ENCODE measurements at places on chromosomes 7 and 10. TPM values are rescaled to one million over a fixed set of nuclear protein-coding genes. Genes with fewer than 3 reads are reported as not detected.
A peak's percentile ranks its signal among the peaks of the same experiment; 100 is the strongest.

DNA sequence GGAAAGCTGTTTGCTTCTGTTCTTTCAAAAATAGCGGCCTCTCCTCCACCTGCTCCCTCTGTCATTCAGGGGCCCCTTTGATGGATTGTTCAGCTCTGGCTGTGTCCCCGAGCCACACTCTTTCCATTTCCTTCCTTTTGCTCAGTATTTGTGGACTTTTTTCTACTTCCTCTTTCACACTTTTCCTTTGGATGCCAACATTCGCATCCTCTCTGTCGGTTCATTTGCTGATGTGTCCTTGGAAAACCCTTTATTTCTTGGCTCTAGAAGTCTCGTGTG lies 11.7 kb upstream of the PWWP2B start:
- DNase-seq = no peak

TAS2R4 gene
- polyA plus RNA-seq = 1.2 TPM

- DNase-seq = peak; percentile 59
These were observed 65.6 kb downstream of the NOD1 start for GRCh38 chr7:30412782-30413504.

SLC39A12 gene
- not detected for polyA plus RNA-seq

GRCh38 chr7:70574314-70574834 lies 557.6 kb upstream of the GALNT17 start:
- DNase-seq = no peak

DNA sequence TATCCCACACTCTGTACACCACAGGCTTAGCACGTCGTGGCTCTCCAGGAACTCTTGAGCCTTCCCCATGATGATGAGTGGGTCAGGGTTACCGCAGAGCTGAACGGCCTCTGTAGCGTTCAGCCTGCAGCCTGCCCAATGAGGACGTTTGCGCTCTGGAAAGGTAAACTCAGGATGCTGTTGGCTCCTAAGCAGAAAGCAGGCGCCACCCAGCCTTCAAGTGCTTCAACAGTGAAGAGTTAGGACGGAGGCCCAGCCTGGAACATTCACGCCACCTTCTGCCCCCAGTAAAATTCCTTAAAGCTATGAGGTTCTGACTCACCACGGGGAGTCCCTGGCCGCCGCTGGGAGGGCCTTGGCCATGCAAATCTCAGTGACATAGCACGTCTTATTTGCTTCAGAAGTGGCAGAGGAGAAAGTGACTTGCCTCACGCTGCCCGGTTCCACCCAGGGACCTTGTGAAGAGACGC lies 161.5 kb upstream of the SH2B2 start:
- DNase-seq = no peak

GRCh38 chr7:156753229-156753560 lies 112.6 kb downstream of the RNF32 start:
- no peak for DNase-seq

GRCh38 chr10:50596897-50597296 lies 26.9 kb downstream of the SGMS1 start:
- DNase-seq = no peak

ASZ1 gene
- not detected for polyA plus RNA-seq

DNA sequence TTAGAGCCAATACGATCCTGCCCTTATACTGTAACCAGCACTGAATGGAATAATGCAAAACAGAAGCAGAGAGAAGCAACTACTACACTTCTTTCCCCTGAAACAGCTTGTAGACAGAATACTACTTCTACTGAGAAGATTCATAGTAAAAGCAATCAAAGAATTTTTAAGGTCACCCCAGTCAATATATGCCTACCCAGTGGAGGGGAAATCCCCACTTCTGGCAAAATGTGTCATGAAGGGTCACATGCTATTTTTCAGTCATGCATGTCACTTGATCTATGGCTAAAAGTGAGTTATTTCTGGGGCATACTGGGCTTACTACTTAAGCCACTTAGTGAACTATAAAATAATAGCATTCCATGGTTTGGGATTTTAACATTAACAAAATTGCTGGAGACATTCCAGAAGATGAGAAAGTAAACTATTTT lies 25.6 kb downstream of the IRF5 start:
- DNase-seq = no peak

GRCh38 chr10:85667638-85668233 lies 698.9 kb downstream of the GRID1 start:
- DNase-seq = no peak

DOCK1 gene
- polyA plus RNA-seq = 73.2 TPM

AKR1C2 gene
- polyA plus RNA-seq = 7.2 TPM

HPS1 gene
- 35.7 TPM for polyA plus RNA-seq

MLXIPL gene
- 4.2 TPM for polyA plus RNA-seq

- DNase-seq = no peak
These were observed at the start of gene PAPOLB for GRCh38 chr7:4861673-4862072. Gene PAPOLB, minus strand, starts transcription at chr7:4862030. Its CDS starts 220 bp downstream, at chr7:4861810.

IL6 gene
- polyA plus RNA-seq = not detected

DNA sequence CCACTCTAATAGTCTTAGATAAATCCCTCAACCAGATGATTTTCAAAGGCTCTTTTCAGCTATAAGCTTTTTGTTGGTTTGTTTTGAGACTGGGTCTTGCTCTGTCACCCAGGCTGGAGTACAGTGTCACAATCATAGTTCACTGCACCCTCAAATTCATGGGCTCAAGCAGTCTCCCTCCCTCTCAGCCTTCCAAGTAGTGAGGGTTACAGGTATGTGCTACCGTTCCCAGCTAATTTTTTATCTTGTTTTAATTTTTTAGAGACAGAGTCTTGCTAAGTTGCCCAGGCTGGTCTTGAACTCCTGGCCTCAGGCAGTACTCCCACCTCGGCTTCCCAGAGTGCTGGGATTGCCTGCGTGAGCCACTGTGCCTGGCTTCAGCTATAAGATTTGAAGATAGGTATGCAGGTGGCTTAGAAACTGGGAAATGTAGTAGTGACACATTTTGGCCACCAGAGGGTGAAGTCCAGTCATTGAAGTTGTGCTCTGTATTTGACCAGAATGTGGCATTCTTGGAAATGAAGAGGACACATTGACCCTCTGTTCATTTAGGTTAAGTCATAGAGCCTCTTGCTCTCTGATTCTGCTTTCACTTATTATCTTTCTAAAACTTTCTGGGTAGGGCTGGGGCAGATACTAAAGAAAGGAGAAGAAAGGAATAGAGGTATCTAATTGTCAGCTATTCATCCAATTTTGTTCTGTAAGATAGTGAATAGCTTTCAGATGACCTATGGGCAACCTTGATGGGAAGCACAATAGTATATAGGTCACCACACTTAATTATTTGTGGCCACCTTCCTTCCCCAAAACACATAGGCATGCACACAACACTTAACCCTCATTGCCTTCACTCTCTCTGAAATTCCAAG lies 36.0 kb downstream of the R3HCC1L start:
- DNase-seq = peak; percentile 34

DRGX gene
- 0.07 TPM for polyA plus RNA-seq

ANTXRL gene
- polyA plus RNA-seq = not detected

C10orf67 gene
- 1.4 TPM for polyA plus RNA-seq

Data from right renal pelvis (tissue), 4 donors.